Left colon (tissue), 2 donors: ENCODE measurements at places on chromosomes 6 and 20.

DNA sequence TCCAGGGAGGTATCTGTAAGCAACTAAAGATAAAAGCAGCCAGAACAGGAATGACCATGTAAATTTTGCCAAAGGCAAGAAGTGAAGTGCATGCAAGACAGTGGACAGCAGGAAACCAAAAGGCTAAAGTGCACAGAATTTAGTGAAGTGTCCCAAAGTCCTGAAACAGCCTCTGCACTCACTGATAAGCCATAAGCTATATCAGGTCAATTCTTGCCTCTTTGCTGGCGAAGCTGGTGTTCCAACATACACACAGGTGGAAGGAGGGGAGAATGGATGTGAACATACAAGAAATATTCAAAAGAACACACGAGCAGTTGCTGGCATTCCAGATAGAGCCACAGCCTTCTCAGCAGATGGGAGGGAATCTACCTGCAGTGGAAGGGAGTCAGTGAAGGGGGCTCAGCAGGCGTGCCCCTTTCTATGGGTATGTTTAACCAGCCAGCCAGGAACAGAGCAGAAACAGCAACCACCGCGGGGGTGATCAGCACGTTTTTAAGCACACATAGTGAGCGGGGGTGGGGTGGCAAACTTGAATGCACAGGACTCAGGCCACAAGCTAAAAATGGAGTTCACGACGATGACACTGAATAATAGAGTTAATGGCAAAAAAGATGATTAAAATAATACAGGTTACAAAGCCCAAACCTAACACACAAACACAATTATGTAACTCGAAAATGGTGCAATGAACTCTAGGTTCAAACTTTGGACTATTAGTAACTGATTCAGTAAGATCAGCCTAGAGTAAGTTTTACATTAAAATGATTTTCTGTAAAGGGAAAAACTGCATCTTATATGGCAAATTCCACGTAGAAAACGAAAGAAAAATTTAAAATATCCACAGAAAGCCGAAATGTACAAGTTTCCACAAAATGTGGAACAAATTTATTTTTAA lies 1.2 kb downstream of the ECI2 start:
- peak; percentile 58 for DNase-seq

GRCh38 chr20:23629017-23629541 lies 8.7 kb downstream of the CST3 start:
- peak; percentile 63 for DNase-seq

GRCh38 chr6:36345681-36346466 lies 9.2 kb upstream of the BNIP5 start:
- no peak for DNase-seq

- no peak for DNase-seq
These were observed 281.9 kb upstream of the RNF24 start for GRCh38 chr20:4297127-4297826.

GRCh38 chr6:34154668-34155447 lies 9.0 kb upstream of the GRM4 start:
- DNase-seq: peak; percentile 55

GRCh38 chr6:15375638-15376290 lies 129.9 kb downstream of the JARID2 start:
- no peak for DNase-seq

DNA sequence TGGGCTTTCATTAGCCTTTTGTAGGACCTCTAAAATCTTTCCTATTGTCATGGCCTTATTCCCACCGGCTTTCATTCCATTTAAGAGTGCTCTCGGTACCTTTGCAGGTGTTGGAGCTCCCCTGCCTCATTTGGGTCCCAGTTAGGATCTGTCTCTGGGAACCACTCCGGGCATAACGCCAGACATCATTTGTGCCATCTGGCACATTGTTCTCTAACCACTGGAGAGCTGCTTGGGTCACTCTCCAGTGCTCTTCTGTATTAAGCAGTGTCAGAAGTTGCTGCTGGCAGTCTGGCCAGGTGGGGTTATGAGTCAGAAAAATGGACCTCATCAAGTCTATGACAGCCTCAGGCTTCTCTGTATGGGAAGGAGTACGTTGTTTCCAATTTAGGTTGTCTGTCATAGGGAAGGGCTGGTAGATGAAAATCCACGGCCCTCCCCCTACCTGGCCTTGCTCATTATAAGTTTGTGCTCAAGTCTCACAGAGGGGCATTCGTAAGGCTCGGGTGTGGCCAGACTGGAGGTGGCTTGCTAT lies 62.9 kb upstream of the MOCS1 start:
- DNase-seq: no peak

GRCh38 chr6:55679503-55679902 lies 100.5 kb upstream of the HMGCLL1 start:
- DNase-seq: no peak

GRCh38 chr6:32445321-32445854 lies 5.7 kb downstream of the HLA-DRA start:
- no peak for DNase-seq
